NCI-H524 (cell line): ENCODE measurements at places on chromosomes 6 and 20.

DNA sequence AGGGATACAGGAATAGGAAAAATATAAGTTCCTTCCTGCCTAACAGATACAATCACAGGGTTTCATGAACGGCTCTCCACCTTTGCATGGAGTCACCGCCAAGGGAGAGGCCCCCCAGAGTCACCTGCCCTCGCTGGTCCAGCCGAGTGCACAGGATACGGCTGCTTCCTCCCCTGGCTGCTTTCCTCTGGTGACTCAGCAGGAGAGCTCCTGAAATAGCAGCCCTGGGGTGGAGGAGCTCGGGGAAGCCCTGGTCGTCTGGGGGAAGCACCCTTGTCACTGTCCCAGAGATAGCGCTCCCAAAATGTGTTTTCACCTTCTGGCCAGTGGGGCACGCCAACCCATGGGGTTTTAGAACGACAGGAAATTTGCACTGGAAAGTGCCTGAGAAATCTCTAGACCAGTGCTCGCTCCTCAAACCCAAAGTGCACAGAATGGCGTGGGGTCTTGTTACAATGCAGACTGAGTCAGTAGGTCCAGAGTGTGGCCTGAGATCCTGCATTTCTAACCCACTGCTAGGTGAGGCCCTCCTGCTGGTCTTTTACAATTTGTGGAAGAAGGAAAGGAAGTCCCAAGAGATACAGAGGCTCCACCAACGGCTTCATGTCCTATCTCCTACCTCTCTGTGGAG is 35.9 kb upstream of the FAM50B start:
- no peak for DNase-seq

DNA sequence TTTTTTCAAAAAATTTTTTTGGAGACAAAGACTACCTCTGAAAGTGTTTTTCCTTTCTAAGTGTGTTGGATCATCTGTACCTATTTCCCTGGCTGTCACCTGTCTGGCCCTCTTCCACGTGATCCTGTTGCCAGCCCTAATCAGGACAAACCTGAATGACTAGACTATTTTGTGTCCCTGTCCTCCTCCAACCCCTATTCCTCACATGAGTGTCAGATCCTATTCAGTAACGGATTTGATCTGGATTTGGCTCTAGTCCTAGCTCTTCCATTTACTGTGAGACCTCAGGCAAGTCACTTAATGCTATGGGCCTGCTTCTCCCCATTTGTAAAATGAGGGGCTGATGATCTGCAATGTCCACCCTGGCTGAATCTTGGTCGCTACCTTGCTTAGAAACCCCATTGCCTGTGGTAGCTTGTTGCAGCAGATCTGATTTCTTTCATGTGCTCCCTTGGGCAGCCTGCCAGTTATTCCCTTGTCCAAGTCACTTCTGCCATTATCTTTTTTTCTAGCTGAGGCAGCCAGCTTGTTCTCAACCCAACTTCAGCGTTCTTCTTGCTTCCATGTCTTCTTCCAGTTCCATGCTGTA is 4.8 kb downstream of the PHF20 start:
- DNase-seq: peak; percentile 23

GRCh38 chr6:105485456-105485855 is 82.6 kb upstream of the PREP start:
- no peak for DNase-seq

DNA sequence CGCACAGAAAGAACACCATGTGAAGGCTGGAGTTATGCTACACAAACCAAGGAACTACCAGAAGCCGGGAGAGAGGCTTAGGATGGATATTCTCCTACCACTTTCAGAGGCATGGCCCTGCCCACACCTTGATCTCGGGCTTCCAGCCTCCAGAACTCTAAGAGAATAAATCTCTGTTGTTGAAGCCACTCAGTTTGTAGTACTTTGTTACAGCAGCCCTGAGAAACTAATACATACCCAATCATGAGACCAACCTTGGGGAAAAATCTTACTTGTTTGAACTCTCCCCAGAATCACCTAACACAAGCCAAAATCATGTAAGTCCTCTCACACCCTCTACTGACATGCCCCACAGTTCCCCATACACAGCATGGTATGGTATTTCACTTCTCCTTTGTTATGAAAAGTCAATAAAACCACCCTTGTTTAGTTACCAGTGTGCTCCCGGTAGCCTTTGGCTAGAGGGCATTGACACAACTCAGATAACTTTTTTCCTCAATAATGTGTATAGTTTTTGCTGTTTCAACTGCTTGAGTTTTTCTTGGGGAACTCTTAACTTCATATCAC is 40.7 kb upstream of the SLC2A12 start:
- DNase-seq: peak; percentile 17

DNA sequence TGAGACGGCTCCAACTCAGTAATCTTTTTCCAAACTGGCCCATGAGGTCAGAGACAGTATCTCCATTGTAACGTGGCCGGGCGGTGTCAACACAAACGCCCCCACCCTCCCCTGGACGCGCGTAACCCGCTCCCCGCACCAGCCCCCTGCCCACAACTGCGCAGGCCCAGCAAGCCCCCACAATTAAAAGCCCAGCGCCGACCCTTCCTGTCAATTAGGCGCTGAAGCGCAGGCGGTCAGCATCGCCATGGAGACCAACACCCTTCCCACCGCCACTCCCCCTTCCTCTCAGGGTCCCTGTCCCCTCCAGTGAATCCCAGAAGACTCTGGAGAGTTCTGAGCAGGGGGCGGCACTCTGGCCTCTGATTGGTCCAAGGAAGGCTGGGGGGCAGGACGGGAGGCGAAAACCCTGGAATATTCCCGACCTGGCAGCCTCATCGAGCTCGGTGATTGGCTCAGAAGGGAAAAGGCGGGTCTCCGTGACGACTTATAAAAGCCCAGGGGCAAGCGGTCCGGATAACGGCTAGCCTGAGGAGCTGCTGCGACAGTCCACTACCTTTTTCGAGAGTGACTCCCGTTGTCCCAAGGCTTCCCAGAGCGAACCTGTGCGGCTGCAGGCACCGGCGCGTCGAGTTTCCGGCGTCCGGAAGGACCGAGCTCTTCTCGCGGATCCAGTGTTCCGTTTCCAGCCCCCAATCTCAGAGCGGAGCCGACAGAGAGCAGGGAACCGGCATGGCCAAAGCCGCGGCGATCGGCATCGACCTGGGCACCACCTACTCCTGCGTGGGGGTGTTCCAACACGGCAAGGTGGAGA is at the start of the genes HSPA1A and HSPA1L:
HSPA1A (plus strand) TSS at position 519 of the 814 bp plus-strand sequence; CDS start at position 733, 214 bp downstream.
HSPA1L (minus strand) TSS at position 259 of the 814 bp plus-strand sequence. CDS start 3,311 bp downstream, outside the sequence.
- peak; percentile 97 for DNase-seq

DNA sequence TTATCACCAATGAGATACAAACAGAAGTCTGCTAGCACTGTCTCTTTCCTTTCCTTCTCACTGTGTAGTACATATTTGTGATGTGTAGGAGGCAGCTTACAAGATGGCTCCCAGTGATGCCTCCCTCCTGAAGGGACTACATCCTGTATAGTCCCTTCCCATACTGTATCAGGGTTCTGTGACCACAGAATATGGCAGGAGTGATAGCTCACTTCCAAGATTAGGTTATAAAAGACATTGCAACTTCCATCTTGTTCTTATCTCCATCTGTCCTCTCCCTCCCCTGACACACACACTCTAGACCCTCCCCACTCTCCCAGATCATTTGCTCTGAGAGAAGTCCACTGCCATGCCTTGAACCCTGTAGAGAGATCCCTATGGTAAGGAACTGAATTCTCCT is 38.0 kb downstream of the SESN1 start:
- no peak for DNase-seq

DNA sequence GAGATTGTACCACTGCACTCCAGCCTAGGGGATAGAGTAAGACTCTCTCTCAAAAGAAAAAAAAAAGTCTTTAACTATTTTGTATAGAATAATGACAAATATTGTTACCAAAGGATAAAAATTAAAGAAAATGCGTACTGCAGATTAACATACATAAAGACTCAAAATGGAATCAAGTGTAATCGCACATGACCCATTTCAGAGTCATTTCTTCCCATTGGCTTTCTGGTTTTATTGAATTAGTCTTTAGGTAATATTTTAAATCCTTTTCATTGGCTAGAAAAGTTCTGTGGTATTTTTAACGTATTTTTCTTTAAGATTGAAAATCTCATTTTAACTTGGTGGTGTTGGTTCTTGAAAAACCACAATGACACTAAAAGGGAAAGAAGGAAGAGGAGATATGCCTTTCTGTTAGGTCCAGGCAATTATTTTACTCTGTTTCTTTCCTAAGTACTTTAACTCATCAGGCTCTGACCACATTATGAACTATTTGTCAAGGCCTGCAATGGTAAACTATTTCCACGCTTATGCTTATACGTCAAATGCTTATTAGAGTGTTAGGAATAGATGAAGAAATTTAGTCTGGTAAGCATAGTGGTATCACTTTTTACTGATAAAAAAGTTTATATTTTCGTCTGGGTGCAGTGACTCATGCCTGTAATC is 52.3 kb downstream of the PLEKHG1 start:
- no peak for DNase-seq

DNA sequence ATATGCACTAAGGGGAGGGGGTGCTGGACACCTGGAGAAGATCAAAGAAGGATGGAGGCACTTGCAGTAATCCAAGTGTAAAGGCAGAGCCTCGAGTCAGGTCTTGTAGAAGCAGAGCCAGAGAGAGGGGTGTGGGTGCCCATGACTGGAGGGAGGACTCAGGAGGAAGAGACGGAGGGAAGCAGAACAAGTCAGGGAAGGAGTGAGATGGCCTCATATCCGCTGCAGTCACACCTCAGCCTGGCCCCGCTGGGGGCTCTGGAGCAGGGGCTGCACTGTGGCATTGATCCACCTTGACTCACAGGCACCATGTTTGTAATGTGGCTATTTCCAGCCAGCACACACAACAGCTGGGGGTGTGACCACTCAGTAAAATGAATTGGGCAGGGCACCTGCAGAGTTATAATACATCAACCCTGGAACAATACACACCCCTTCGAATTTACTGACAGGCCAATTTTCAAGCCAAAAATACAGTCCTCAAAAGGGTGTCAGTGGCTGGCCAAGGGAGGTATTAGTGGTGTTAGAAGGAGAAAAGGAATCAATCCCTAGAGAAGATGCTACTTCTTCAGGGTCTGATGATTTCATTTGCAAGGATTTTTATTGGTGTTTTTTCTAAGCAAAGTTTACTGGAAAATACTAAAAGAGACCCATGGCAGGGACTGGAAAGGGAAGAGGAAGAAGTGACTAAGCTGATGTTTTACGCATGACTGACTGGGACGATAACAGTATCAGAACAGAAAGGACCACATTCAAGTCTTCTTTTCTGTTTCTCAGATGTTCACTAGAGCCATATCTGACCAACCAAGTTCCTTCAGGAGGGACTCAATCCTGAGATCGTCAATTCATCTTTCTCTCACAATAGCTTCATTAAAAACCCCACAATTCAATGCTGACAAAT is 18.9 kb upstream of the NXT1 start:
- no peak for DNase-seq

DNA sequence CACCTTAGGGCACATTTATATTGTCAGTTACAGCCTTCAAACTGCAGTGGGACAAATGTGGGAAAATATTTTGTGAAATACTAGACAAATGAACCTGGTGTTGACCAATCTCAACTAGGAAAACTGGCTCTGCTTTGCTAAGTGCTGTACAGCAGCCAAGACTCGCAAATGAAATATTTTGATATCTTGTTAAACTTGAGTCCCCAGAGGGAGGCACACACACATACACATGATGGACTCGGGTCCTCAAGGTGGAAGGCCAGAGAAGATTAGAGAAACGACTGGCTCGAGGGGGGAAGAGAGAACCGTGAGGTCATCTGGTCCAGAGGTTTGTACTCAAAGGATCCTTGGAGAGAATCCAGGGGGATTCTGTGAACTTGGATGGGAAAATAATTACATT is 67.3 kb upstream of the JAG1 start:
- DNase-seq: no peak

DNA sequence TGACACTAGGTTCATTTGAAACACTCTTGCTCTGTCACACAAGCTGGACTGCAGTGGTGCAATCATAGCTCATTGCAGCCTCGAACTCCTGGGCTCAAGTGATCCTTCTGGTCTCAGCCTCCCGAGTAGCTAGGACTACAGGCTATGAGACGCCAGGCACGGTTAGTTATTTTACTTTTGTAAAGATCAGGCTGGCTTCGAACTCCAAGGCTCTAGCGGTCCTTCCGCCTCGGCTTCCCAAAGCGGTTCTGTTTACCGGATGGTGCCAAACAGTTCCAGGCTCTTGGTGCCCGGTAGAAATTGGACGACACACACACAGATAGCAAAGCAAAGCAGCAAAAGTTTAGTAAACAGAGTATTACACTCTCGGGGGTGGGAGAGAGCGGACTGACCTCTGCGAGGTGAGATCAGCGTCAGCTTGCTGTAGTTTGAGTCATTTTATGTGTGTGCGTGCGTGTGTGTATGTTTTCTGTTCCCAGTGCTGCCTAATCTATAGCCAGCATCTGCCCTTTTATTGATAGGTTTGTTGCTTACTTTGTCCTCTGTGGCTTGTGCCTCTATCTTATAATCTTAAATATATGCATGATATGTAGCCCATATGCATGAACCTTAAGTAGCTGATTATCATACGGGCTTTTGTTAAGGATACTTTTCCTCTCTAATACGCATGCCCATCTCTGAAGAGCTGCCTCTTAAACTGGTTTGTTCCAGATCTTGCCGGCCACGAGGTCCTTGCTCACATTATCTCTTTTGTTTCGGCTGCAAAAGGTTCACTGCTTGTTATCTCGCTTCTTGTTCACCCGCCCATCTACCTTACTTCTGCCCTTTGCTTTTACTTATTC is 75.2 kb downstream of the OR2B2 start:
- no peak for DNase-seq

GRCh38 chr6:126017668-126018067 is 31.3 kb downstream of the TRMT11 start:
- DNase-seq: no peak

GRCh38 chr6:163311830-163312229 is 102.7 kb upstream of the QKI start:
- no peak for DNase-seq

- DNase-seq: no peak
Observed at GRCh38 chr6:158421381-158421780, 109.1 kb downstream of the TULP4 start.

DNA sequence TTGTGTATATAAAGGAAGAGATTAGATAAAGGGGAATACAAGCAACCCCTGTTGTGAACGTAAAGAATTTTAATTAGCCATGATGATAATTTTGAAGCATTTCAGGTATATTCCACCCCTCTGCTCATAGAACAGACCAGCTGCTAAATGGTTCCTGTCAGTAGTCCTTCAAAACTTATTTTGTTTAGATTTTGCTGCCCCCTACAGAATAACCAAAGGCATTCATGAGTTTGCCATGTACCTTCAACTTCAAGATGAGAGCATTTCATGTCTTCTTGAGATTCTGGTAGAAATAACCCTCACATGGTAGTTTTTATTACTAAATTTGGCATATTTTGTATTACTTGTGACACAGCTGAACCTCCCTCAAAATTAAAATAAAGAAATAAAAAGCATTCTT is 1586.7 kb downstream of the HACE1 start:
- peak; percentile 75 for DNase-seq

GRCh38 chr6:113625850-113626249 is 231.3 kb upstream of the MARCKS start:
- no peak for DNase-seq
